ENCODE measurements at places on chromosomes 11 and 22.

DNA sequence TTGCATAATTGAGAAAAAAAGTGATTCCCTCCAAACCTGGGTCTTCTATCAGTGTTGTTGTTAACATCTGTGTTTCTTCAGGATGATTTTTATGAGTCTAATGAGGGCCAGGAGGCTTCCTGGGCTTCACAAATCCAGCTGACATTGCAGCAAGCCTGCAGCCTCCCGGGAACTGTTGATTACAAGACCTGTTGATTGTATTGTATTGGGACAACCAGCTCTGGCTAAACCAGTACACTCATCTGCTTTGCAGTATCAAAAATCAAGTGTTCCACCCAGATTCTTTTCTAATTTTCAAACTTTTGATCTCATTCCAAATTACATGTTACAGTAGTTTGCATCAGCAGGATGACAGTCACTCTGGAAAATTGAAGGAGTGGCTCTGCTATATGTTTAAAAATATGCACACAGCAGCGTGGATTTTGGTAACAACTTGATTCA, 16.1 kb upstream of the PRSS23 start:
- no peak for DNase-seq

DNA sequence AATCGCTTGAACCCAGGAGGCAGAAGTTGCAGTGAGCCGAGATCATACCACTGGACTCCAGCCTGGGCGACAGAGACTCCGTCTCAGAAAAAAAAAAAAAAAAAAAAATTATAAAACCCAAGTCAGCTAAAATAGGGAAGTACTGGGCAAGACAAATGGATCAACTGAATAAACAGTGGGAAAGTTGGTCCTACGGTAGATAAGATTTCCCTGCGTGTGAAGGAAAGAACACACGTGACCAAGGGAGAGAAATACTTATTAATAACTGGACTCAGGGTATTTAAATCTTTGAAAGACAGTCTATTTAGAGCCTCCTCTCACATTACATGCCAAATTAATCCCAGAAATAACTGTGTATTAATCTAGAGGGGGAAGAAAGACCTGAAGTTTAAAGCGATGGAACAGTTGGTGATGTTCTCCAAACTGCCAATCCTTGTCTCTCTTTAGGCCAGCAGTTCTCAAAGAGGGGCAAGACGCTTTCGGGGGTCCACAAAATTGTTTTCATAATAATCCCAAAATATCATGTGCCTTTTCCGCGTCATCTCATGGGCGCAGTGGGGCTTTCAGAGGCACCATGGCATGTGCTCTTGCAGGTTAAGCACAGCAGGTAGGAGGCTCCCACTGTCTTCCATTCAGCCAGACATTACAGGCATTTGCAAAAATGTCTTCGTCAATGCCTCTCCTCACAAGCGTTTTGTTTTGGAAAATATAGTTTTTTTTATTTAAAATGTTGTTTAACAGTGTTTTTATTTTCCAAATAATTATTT, 6.6 kb downstream of the RTL6 start:
- DNase-seq = no peak

DNA sequence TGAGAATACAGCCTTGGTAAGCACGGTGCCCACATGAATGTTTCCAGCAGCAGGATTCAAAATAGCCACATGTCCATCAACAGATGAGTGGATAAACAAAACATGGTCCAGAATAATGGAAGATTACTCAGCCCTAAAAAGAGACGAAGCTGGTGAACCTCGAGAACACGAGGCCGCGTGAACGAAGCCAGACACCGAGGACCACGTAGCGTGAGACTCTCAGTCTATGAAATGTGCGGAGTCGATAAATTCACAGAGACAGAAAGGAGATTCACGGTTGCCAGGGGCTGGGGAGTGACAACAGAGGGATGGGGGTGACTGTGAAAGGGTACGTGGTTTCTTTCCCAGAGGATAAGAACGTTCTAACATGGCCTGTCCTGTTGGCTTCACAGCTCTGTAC, 2.9 kb upstream of the ASCL2 start:
- DNase-seq = no peak

GRCh38 chr22:45096256-45096907, 67.3 kb upstream of the NUP50 start:
- no peak for DNase-seq

GRCh38 chr11:15215005-15215404, 100.3 kb downstream of the INSC start:
- DNase-seq = no peak

- DNase-seq = no peak
These were observed 6.9 kb upstream of the MS4A7 start for GRCh38 chr11:60371386-60371785.

DNA sequence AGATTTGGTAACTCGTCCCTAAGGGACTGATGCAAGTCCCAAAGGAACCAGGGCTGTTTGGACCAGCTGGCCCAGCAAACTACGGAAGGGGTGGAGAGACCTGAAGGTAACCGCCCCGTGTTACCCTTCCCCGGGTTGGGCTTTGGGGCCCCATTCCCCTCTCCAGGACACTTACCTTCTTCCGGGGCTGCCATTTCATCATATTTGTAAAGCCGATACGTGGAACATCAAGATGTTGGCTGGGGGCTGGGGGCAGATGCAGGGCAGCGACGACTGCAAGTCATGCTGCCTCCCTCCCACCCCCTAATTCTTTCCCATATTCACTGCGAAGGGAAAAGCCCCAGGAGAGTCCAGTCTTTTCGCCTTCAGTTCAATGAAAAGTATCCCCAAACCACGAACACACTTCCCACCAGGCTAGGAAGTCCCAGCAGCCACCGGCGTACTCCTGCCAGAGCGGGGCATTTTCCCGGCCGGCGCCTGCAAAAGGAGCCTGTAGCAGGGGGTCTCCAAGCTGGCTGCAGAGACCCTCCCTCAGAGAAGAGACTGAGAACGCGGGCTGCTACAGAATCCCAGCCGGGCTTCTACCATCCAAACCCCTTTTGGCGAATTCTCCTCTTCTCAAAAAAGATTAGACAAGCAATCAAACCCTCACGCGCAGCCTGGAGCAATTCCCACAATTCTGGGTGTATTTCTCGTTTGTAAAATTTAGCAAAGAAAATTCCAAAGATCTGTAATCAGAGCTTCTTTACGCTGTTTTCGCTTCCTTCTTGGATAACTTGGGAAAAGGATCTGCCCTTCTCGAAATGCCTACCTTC, 236.7 kb downstream of the TTC28 start:
- DNase-seq = no peak

- DNase-seq = no peak
These were observed 16.3 kb downstream of the HTR3A start for GRCh38 chr11:113991170-113991569.

DNA sequence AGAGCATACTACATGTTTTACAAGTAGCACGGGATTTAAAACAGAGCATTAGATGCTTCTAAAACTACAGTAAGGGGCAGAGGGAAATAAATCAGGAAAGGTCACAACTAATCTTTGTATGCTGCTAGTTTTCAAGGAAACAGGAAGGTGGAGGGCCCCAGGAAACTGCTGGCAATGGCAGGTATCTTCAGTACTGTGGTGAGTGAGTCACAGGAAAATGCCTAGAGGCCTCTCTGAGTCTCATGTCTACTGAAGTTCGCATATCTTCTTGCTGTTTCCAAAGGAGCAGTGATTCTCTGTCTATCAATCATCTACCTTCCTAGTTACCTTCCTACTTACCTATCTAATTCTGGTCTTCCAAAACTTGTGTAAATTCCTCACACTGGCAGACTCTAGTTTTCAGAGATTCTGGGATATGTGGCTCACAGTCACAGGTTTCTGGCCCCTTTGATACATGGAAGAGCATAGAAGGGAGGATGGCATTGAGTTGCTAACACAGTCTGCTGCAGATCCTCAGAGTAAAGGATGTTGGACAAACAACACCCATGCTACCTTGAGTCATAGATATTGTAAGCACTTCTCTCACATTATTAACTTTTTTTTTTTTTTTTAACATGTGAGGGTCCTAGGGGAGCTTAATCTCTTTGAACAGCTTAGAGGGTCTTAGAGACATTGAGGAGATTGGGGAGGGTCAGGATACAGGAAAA, 58.8 kb upstream of the SYN3 start:
- no peak for DNase-seq

DNA sequence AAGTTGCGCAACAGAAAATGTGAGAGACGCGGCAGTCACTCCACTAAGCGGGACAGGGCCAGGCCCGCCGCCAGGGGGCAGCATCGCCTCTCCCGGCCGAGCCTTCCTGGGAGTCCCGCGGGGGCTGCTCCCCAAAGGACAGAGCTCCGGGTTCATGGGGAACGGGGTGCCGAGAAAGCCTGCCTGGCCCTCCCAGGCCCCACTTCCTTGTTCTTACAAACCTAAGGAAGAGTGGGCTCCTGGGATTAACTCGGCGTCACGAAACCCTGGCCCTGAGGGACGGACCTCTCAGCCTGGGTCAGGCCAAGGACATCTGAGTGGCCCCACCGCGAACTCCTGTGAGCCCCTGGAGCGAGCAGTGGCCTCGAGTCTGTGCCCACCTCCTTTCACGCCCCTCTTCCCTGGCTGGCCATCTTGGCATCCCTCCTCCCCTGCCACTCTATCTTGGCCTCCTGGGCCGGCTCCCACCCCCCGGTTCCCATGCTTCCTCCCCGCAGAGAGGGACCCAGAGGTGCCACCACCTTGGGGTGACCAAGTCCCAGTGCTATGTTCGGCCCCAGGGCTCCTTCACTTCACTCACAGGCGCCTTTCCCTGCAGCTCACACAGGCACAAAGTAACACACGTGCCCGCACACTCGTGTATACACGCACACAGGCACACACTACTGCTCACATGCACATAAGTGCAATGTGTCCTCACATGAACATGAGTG, 99.9 kb upstream of the FGF3 start:
- DNase-seq = no peak

- DNase-seq = no peak
These were observed 4.5 kb upstream of the NOL12 start for GRCh38 chr22:37681556-37682049.

GRCh38 chr11:82046778-82047177, 686.9 kb downstream of the FAM181B start:
- no peak for DNase-seq

DNA sequence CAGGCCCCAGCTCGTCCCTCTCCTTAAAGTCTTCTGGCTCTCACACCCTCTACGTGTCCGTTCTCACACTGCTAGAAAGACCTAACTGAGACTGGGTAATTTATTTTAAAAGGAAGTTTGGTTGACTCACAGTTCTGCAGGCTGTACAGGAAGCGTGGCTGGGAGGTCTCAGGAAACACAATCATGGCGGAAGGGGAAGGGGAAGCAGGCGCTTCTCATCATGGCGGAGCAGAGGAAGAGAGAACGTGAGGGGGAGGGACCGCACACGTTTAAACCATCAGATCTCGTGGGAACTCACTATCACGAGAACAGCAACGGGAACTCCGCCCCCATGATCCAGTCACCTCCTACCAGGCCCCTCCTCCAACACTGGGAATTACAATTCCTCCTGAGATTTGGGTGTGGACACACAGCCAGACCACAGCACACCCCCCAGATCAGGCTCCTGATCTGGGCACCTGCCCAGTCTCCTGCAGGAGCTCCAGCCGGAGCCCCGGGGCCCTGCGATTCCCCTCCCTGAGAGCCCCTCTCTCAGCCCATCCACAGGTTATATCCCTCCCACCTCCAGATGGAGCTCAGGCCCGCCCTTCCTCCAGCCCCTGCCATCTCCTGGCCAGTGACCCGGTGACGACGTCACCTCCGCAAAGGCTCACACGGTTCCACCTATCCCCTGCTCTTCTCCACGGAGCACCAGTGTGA, 170.2 kb downstream of the BRD1 start:
- DNase-seq = no peak

DNA sequence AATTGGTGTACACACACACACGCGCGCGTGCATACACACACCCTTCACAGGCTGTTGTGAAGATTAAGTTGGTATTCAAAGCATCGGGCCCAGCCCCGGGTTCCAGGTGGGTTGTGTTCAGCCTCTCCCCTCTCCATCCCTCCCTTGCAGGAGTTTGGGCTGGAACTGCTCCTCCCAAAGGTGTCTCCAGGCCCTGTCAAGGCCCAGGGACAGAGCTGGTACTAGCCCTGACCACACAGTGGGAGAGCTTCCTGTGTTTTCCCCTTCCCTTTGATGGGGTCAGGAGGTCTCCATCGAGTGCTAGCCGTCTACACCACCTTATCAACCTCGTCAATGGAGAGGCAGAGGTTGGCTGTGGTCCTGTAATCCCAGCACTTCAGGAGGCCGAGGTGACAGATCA, 36.5 kb upstream of the CSNK1E start:
- no peak for DNase-seq

DNA sequence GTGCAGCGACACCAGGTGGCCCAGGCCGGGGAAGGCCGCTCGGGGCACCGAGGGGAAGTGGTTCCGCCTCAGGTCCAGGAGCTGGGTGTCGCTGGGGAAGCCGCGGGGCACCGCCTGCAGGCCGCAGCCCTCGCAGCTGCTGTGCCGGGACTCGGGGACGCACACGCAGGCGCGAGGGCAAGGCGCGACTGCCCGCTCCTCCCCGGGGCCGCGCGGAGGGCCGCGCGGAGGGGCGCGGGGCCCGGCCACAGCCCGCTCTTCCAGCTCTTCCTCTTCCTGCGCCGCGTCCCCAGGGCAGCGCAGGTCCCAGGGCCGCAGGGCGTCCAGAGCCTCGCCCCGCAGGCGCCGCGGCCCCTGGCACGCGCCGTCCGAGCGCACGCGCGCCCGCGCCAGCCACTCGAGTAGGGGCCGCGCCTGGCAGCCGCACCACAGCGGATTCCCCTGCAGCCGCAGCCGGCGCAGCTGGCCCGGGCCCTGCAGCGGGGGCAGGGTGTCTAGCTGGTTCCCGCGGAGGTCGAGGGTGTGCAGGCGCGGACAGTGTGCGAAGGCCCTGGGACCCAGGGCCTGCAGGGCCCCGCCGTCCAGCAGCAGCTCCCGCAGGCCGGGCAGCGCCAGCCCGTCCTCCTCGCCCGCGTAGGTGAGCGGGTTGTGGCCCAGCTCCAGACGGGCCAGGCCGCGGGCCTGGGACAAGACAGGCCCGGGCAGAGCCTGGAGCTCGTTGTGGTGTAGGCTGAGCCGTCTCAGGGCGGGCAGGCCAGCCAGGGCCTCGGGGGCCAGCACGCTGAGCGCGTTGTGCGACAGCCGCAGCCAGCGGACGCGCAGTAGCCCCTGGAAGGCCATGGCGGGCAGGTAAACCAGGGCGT, 2.8 kb downstream of the CHADL start:
- DNase-seq = no peak

- no peak for DNase-seq
These were observed 1.0 kb downstream of the SMCO4 start for GRCh38 chr11:93541884-93542810.

DNA sequence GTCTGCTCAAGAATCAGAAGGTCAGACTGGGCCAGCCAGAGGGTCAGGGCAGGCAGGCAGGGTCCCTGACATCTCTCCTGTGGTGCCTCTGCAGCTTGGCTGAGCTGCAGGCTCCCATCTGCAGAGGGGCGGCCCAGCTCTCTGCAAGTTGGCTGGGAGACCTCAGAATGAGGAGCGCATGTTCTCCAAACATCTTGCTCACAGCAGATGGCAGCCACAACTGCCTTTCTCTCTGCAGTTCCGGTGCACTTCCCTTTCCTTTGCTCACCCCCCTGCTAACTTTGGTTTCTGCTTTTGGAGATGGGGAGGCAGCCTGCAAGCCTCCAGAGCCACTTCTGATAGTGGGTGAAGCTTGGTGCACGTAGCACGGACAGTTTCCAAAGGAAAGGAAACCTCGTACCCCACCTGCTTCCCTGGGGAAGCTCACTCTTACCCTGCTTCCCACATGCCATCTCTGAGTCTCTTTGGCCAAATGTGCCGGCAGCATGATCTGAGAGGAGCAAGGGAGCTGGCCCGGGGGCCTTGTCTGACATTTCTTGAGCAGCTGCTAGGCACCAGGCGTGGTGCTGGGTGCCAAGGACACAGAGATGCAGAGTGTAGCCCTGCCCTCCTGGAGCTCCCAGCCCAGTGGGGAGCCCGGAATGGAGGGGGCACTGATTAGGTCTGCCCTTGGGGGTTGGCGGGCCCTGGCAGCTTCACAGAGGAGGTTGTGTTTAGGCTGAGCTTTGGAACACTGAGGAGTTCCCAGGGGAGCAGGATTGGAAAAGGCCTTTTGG, 18.2 kb downstream of the DAGLA start:
- DNase-seq = no peak

Data from brain pericyte (primary cell).